ENCODE measurements at places on chromosomes 5 and 9. TPM values are rescaled to one million over a fixed set of nuclear protein-coding genes. Genes with fewer than 3 reads are reported as not detected.

The IFNA13 gene
- total RNA-seq, result not detected

The PRR16 gene
- 3.7 TPM for total RNA-seq

The CAMK2A gene
- under 0.01 TPM for total RNA-seq

The TNIP1 gene
- 44.8 TPM for total RNA-seq

The PRRX2 gene
- 32.8 TPM for total RNA-seq

The IRX2 gene
- total RNA-seq, result 0.62 TPM

The DAB2IP gene
- total RNA-seq, result 36.7 TPM

The PCDHB7 gene
- total RNA-seq, result 0.79 TPM
